ENCODE measurements at places on chromosomes 7 and 10.

DNA sequence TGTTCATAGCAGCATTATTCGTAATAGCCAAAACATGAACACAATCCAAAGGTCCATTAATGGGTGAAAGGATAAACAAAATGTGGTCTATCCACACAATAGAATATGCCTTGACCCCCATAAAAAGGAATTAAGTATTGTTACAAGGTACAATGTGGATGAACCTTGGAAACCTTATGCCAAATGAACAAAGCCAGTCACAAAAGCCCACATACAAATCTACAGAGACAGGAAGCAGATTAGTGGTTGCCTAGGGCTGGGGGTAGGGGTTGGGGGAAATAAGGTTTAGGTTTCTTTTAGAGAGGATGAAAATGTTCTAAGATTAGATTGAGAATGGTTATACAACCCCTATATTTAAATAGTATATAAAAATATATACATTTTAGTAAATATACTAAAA, 34.8 kb downstream of the PIP4K2A start:
- DNase-seq: no peak

GRCh38 chr10:104190695-104191094, 41.5 kb downstream of the CFAP43 start:
- no peak for DNase-seq

GRCh38 chr10:88108115-88108610, 244.7 kb downstream of the PTEN start:
- DNase-seq: no peak

DNA sequence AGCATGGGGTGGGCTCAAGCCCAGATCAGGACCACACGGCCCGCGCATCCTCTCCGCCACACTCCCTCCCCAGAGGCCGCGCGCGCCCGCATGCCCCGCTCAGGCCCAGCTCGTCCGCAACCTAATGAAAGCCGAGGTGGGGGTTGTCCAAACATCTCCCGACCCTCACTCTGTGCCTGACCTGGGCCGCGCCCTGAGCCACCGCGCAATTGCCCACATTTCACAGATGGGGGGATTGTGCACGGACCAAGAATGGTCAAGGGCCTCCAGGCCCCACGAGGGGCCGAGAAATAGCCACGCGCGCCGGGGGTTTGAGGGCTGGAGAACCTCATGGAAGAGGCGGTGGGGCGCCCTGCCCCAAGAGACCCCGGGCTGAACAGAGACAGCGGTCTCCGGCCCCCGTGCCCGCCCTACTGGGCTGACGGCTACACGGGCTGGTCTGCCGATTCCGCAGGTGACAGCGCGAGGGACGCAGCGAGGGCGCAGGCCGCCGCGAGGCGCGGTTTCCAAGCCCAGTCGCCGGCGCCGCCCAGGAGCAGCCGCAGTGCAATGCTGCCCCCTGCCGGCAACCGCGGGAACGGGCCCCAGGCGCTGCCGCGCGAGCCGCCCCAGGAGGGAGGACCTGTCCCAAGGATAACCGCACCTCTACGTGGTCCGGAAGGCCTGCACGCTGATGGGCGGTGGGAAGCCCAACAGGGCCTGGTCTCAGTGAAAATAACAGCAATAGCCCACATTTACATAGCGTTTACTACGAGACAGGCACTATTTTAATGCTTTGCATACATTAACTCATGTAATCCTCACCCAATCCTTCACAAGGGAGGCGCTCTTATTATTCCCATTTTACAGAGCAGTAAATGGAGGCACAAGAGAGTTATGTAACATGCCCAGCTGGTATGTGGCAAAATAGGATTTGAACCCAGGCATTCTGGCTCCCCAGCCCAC, 10.5 kb upstream of the GRID1 start:
- no peak for DNase-seq

GRCh38 chr7:6496842-6497636, 49.3 kb upstream of the DAGLB start:
- no peak for DNase-seq

- DNase-seq: no peak
Observed at GRCh38 chr7:93575555-93576399, 1.3 kb upstream of the CALCR start.

GRCh38 chr7:54811041-54811845, 52.2 kb upstream of the SEC61G start:
- peak; percentile 55 for DNase-seq

GRCh38 chr10:12975906-12976305, 25.6 kb downstream of the CCDC3 start:
- DNase-seq: no peak

DNA sequence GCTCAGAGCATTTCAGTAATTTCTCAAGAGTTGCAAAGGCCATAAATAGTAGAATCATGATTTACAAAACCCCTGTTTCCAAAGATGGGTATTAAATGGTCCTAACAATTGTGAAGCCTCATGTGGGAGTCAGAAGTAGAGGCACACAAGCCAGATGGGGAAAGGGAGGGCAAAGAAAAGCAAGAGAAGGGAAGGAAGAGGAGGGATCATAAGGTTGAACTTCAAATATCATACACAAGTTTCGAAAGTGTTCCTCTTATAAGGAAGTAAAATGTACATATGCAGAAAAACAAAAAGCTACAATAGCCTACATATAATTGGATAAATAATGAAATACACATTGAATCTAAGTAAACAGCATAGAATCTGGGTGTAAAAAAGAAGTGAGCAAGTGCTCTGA, 6.0 kb downstream of the LIPN start:
- no peak for DNase-seq

DNA sequence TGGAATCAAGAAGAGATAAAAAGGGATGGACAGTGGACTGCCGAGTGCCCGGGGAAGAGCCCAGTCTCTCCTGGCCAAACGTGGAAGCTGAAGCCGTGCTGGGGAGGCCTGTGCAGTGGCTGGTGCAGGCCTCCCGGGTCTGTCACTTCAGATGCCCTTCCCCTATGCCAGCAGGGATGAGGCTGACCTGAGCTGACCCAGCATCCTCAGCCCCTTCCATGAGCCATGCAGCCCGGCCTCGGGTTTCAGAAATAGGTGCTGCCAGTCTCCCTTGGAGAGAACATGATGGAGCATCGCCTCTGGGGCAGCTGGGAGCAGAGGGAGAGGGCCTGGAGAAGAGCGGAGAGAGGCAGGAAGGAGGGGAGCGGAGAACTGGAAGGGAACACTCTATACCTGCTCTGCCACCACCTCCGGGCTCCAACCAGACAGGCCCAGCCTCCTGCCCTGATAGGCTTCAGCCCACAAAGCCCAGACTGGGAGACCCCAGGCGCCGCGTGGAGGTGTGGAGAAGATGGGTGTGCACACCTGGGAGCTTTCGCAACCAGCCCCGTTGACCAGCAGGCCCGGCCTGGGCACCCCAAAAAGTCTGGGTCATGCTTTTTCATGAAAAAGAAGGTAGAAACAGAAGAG, 68.6 kb upstream of the PPP2R2D start:
- DNase-seq: no peak

GRCh38 chr7:38833329-38833728, 75.7 kb downstream of the VPS41 start:
- no peak for DNase-seq

DNA sequence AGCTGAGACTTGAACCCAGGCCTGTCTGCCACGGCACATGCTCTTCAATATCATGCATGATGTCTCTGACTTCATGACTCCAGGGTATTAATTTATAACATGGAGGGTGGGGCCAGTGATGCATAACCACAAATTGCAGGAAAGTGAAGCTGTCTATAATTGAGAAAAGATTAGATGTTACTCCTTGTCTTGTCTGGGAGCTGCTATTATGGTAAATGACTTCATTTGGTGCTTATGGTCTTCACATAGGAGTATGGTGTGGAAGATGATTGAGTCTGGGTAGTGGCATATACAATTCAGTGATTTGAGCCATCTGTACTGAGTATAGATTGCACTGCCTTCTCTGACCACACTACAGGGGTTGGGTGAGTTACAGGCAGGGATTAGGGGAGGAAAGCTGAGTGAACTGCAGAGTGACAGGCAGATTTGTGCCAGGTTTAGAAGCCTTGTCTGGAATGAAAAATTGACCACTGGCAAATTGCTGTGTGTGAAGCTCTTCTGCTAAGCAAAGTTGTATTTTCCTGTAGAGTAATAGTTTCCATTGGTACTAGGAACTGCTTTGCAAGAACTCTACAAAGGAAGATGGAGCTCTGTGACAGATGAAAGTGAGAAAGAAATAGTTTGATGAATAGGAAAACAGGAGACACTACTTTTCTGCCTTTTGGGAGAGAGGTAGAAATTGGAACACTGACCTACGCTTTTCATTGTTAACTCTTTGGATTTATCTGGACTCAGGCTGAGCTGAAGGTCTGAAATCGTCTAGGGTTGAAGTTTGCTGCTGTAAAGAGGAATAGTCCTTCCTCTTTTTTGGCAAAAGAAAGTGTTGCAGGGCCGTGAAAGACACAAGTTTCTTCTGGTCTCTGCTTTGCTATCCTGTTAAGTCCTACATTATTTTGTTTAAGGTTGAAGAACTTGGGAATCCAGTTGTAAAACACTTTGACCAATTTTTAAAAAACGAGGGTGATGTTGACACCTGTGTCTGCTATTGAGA, 2.7 kb downstream of the SND1 start:
- DNase-seq: no peak

DNA sequence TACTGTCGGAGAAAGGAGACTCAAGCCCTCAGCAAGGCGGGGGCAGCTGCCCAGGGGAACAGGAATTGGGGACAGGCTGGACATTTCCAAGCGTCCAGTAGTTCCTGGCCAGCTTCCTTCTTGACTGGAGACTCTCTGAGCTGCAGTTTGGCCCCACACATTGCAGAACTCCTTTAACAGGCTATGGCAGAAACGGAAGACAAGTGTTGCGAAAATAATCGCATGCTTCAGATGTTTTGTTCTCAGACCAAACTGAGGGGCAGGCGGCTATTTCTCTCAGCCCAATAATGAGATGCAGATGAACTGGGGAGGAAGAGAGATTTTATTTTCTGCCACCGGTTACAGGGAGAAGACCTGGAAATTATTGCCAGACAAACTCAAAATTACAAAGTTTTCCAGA, 88.0 kb upstream of the PFKP start:
- no peak for DNase-seq

- no peak for DNase-seq
Observed at GRCh38 chr10:93063144-93063976, 2.8 kb downstream of the CYP26C1 start.

GRCh38 chr10:100438674-100439315, 24.0 kb upstream of the WNT8B start:
- no peak for DNase-seq

DNA sequence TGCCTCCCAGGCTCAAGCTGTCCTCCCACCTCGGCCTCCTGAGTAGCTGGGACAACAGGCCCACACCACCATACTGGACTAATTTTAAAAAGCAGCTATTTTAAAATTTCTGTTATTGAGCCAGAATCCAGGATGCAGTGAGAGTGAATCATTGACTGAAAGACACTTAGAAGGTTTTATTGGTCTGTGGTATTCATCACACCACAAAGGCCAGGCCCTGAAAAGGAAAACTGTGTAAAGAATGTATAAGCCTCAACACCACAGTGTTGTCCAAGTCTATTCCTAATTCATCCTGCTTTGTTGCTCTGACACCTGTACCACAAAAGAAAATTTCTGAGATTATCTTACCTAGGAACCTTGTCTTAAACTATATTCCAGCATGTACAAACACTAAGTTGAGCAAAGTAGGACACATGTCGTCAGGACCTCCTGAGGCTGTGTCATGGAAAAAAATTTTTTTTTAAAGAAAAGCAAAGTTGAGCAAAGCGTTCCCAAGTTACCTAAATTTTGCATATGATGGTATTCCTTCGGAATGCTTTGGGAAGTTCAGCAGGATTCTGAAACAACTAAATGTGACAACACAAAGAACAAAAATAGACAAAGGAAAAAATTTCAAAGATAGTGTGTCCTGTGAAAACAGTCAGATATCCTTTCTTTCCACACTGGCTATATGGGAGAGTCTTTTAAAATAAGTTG, 129.6 kb upstream of the MKLN1 start:
- no peak for DNase-seq

DNA sequence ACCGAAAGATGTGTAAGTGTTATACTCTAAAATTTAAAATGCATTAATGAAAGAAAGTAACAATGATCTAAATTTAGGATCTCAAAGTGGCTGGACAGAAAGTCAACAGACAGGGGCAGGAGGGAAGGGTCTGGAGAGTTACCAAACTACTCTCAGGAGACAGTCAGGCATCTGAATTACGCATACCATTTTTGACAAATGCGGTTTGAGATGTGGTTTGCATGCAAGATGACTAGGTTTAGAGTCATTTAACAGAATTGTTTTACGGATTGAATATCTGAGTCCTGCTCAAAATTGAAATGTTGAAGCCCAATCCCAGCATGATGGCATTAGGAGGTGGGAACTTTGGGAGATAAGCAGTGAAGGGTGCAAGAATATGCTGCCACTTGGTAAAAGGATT, 314.1 kb downstream of the WDR11 start:
- no peak for DNase-seq

DNA sequence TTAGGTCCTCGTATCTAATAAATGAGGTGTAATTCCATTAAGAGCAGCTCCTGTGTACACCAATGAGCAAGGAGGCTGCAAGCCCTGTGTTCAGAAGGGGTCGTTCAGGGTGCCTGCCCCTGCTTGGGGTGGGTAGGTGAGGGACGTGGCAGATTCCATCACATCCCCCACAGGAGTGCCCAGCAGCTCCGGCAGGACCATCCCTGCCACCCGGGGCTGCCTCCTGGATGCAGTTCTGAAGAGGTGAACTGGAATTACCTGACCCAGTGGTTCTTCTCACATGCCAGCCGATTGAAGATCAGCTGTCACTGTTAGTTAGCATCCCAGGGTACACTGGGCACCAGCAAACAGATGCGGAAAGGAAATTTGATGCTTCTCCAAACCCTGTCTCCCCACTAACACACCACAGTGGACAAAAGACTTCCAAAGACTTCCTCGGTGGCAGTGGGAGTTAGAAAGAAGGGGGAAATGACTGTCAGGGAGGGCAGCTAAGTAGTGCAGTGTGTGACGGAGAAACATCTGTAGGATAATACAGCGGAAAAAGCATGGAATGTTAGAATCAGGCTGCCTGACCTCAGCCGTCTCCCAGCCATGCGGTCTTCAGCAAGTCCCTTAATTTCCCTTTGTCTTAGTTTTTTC, 313.6 kb upstream of the ZMIZ1 start:
- no peak for DNase-seq

DNA sequence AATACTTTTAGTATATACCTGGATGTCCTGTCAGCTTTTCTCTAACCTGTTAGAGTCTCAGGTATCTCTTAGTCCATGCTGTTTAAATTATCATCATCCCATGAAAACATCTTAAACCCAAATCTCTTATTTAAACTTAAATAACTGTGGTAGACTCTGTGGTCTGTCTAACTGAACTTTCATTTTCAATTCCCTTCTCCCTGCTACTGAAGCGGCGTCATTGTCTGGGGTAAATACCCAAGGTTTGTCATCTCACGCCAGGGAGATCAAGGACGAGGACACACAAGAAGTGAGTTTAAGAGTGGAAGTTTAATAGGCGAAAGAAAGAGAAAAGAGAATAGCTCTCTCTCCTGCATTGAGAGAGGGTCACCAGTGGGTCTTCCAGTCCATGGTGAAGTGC, 804.4 kb upstream of the CELF2 start:
- DNase-seq: no peak

DNA sequence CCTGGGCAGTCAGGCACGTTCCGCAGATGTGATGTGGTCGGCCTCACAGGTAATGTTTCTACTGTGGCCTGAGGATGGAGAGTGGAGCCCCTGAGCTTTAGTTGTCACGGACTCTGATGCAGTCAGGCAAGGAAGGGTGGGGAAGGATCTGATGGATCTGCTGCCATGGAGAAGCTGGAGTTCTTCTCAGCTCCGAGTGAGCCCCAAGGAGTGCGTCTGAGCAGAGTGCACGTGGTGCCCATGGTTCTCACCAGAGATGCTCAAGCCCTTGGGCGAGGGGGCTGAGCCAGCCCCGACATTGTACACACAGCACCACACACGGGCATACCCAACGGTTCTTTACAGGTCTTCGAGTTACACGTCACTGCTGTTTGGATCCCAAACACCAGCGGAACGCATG, 192.5 kb downstream of the EBF3 start:
- DNase-seq: no peak
